ENCODE measurements at places on chromosomes 3 and 15.

GRCh38 chr3:117161816-117162215, 452.2 kb downstream of the TUSC7 start:
- DNase-seq: no peak

DNA sequence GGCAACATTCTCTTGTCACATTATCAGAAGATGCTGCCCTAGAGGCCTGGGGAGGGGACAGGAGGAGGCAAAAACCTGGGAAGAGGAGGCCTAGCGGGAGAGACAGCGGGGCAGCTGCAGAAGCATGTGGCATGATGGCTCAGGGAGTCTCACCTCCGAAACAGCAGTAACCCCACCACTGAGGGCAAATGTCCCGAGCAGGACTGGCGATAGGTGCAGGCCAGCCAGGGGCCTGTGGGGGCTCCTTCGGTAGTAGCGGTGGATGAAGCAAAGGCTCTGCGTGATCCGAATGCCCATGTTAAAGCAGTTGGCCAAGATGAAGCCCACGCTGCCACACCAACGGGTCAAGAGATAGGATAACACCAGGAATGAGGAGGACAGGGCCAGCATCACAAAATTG, 38.0 kb downstream of the RFT1 start:
- DNase-seq: no peak

- DNase-seq: no peak
These were observed 74.7 kb upstream of the COL6A6 start for GRCh38 chr3:130442284-130442683.

- no peak for DNase-seq
These were observed 279.0 kb upstream of the VEPH1 start for GRCh38 chr3:157782236-157782635.

DNA sequence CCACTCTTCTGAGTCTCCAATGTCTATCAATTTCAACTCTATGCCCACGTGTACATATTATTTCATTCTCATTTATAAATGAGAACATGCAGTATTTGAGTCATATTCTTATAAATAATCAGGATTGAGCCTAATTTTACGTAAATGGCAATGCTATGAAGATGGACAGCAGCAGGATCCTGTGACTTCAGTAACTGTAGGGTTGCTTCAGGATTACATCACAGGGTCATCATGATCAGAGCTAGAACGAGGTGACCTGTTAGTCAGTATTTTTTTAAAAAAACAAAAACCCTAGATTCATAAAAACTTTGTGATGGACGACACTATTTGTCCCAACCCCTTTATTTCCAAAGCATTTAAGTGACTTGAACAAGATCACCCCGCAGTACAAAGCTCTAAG, 21.8 kb downstream of the SHC4 start:
- no peak for DNase-seq

GRCh38 chr3:43994657-43995546, 246.8 kb upstream of the TOPAZ1 start:
- DNase-seq: peak; percentile 59

DNA sequence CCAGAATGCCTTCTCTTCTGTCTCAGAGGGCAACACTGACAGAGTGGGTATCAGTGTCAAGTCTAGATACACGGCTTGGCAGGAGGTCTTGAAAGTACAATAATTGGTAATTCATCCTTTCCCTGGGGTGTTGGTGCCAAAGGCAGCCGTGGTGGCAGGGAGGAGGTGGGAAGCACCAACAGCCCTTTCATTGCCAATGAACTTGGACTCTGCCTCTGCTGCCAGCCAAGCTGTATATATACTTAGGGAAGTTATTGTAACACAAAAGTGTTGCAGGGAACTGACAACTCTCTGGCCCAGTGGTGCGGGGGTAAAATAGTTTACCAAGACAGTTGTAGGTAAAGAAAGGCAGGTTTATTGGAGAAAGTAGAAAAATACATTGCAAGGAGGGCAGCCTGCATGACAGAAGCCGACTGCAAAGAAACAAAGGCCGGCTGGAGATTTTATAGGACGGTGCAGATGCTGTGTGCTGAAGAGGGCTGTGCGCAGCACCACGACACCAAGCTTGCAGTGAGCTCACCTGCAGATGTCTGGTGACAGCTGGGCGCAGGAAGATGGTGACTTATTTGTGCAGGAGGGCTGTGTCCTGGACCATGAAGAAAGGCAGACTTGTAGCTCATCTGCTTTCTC, 4.0 kb upstream of the FAM3D start:
- DNase-seq: no peak

DNA sequence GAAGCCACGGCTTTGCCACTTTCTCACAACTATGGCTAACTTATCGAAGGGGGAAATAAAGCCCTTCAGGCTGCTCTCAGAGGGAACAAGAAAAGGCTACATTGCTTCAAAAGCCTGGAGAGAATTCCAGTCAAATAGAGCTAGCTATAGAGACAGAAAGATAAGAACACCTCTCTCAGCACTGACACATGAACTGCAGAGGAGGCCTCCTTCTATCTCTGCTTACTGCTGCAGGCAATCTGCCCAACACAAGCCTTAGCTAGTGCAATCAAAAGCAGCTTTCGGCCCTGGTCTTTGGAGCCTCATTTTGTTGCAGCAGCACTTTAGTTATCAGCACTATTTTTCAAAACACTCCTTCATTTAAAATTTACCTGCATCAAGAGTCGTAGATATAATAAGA, 118.4 kb upstream of the ROBO1 start:
- no peak for DNase-seq

- DNase-seq: no peak
These were observed 132.9 kb upstream of the LRRFIP2 start for GRCh38 chr3:37307321-37307720.

- DNase-seq: no peak
These were observed 43.1 kb downstream of the BHLHE40 start for GRCh38 chr3:5022187-5022965.

DNA sequence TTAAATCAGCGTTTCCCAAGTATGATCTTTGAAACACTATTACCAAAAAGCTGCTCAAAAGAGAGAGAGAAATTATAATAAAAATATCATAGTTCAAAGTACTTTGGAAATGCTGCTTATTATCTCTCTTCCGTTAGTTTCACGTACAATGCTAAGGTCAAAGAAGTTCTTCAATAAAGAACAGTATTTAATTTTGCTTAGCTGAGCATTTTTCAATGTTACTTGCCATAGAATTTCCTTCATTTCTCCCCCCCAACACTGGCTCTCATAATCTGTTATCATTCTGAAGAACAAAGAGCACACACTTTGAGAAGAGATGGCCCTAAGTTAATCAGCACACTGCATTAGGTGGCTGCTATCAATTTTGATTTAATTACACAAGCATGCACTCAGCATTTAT, 840.8 kb upstream of the CFAP20DC start:
- no peak for DNase-seq

DNA sequence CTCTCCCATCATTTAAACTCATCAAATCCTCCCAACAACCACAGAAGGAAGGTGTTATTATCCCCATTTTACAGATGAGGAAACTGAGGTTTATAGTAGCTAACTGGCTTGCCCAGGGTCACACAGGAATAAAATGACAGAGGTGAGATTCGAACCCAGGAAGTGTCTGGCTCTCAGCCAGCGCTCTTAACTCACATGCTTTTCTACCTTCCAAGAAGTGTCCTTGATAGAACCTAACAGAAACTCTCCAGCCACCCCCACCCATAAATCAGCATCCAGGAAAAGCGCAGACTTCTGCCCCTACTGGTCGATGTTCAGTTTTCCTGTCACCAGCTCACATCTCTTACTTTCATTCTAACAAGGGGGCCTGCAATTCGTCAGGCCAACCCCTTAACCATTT, 51.7 kb downstream of the SPATA12 start:
- peak; percentile 56 for DNase-seq

DNA sequence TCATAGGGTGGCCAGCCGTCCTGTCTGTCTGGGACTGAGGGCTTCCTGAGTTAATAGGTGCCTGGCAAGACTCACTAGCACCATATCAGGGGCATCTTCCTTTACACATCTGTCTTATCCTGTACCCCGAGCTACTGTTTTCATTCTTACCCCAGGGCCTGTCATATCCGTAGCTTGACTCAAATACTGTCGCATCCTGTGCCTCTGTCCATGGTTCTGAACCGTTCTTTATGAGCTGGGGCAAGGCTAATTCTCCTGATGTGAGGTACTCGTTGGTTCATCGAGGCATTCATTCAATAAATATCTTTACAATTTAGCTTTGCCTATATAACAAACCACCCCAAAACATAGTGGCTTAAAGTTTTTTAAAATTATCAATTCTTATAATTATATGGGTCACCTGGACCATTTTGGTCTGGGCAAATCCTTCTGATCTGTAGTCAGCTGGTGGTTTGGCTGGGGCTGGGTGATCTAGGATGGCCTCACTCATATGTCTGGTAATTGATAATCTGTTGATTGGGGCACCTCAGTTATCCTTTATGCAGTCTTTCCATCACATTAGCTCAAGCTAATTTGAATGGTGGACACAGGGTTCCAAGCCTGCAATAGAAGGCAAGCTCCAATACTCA, 121.2 kb downstream of the TLE3 start:
- DNase-seq: peak; percentile 51

GRCh38 chr15:100278596-100279380, 63.0 kb downstream of the ADAMTS17 start:
- DNase-seq: no peak

DNA sequence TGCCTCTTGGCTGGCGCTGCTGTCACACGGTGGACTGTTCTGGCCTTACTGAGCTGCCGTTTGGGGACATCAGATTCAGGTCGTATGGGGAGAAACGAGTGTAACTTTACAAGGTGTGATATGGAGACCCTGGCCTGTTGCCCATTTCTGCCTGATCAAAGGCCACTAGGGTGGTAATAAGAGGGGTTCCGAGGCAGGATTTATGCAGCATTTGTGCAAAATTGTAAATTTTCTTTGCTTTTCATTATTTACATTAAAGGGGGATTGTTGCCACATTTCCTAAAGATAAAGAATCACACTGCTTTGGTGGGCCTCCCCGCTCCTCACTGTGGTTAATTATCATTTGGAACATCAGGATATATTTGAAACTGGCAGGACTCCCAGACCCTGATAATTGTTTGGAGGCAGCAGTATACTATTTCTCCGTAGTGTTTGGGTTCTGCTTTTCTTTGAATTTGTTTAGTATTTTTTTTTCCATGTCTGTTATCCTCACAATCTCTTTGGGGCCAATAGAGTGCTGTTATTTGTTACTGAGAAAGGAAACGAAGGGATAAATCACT, 891 bp downstream of the NXPE3 start:
- DNase-seq: peak; percentile 11

GRCh38 chr3:169914321-169914720, 2.9 kb downstream of the SAMD7 start:
- DNase-seq: no peak

GRCh38 chr15:85976102-85976501, 103.6 kb upstream of the AGBL1 start:
- no peak for DNase-seq

GRCh38 chr3:50263478-50264382, 5.2 kb upstream of the SEMA3B start:
- no peak for DNase-seq

DNA sequence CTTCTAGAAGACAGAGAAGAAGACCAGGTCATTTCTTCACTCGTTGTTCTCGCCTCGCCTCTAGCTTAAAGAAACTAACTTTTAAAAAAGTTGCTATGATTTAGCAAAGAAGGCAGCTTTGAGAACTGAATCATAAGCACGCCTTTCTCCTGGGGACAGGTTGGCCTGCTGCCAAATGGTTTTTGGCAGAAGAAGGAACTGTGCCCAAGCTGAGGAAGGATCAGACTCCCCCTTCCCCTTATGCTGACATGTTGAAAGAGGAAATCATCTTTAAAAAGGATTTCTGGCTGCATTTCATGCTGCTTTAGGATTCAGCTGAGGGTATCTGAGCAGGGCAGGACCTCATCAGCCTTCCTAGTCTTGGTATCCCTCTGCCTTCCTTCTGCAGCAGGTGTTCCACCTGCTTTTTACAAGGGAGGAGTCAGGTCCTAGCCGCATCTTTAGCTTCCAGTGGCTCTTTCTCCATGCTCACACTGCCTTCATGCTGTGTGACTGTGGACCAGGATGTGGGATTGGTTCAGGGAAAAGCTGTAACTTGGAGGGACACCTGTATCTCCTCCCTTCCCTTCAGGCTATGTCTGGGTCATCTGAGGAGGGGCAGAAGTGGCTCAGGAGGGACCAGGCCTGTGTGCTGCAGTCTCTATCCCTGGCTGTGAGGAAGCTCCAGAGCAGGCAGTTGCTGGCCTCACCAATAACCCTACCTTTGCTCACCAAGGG, 34.1 kb upstream of the HACD2 start:
- DNase-seq: peak; percentile 87

- DNase-seq: no peak
These were observed 525.2 kb downstream of the OCA2 start for GRCh38 chr15:27573805-27574485.

DNA sequence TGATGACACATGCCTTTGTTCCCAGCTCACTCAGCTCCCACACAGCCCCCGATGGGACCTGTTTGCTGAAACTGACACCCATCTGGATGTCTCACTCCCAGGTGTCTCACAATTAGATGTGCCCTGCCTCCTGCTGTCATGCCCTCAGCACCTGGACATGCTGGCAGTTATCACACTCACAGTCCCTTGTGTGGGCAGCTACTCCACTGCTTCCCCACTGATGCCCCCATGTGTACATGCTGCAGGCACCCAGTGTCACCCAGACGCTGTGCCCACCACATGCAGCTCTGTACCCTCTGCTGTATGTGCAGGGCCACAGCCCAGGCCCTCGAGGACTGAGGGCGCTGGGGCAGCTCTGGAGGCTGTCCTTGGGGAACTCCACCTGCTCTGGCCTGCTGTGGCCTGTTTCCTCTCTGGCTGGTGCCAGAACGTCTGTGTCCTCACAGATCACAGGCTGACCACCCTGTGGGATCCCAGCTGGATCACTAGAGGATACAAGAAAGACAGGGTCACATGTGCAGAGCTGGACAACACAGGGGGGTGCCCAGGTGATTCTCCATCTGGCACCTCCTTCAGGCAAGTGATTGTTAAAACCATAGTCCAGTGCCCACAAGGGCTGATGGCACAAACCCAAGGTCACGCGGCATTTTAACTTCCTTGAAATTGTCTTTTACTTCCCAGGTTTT, 14.0 kb downstream of the C3orf22 start:
- no peak for DNase-seq

- DNase-seq: peak; percentile 33
These were observed 32.9 kb upstream of the CRTC3 start for GRCh38 chr15:90496791-90497190.

GRCh38 chr3:128468791-128469527, 2.3 kb upstream of the DNAJB8 start:
- no peak for DNase-seq

DNA sequence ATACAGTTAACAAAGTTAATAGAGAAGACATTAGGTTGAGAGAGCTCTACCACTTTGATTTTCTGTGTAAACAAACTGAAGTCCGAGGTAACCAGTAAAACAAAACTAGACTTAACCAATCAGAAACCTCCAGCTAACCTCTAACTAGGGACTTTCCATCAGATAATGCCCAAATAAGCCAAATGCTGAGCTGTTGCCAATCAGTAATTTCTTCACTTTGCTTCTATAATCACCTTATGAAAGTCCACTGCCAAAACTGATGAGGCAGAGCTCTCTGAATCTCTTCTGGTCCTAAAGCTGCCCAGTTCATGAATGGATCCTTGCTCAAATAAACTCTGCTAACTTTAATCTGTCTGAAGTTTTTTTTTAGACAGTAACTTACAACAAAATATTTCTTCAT, 448.0 kb upstream of the NECTIN3 start:
- DNase-seq: no peak

- DNase-seq: no peak
These were observed 113.8 kb downstream of the C3orf38 start for GRCh38 chr3:88263417-88264100.

Measured in KBM-7 (cell line).